Fibroblast of skin of left biceps (primary cell): ENCODE measurements at places on chromosomes 4 and X.

DNA sequence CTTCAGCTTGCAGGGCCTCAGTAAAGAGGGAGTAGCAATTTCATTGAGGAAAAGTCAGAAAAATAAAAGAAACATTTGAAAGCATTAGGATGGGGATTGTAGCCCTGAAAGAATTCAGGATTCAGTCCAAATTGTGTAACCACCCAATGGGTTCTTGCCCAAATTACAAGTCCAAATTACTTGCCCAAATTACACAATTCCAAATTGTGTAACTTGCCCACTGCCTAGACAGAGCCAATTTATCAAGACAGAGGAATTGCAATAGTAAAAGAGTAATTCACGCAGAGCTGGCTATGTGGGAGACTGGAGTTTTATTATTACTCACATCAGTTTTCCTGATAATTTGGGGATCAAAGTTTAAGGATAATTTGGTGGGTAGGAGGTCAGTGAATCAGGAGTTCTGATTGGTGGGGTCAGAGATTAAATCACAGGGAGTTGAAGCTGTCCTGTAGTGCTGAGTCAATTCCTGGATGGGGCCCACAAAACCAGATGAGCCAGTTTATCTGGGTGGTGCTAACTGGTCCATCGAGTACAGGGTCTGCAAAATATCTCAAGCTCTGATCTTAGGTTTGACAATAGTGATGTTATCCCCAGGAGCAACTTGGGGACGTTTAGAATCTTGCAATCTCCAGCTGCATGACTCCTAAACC, 18.1 kb upstream of the PAGE5 start:
- no peak for DNase-seq

DNA sequence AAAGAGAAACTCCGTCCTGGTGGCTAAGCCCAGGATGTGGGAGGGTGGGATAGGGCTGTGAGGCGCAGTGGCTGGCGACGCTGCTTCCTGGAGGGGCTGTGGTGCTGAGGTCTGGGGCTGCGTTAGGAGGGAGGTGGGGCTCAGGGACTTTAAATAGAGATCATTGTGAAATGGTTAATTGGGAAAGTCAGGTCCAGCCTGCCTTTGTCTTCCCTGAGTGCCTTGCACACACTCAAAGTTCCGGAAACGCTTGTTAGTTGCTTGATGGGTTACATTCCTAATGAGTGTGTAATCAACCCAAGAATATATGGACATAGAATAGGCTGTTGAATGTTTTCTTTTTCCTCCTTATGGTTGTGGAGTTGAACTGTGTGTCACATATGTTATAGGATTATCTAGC, 55.7 kb upstream of the CLDN34 start:
- DNase-seq: peak; percentile 34

- no peak for DNase-seq
Observed at GRCh38 chr4:6889101-6889735, 20.4 kb upstream of the TBC1D14 start.

DNA sequence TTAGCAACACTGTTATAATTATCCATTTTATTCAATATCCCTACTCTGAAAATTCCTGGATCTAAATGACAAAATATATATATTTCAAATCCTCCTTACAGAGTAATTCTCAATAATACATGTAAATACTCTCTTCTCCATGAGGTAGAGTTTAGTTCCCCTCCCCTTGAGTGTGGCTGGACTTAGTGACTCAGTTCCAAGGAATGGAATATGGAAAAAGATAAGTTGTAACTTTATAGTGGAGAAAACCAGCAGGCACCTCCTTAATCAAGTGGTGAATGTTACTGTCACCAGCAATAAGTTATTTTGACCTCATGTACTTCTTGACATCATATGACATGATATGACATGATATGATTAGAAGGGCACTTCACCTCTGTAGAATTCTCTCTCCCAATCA, 302.0 kb downstream of the RAB28 start:
- DNase-seq: no peak

GRCh38 chr4:56051710-56052075, 102.9 kb downstream of the CEP135 start:
- DNase-seq: no peak

DNA sequence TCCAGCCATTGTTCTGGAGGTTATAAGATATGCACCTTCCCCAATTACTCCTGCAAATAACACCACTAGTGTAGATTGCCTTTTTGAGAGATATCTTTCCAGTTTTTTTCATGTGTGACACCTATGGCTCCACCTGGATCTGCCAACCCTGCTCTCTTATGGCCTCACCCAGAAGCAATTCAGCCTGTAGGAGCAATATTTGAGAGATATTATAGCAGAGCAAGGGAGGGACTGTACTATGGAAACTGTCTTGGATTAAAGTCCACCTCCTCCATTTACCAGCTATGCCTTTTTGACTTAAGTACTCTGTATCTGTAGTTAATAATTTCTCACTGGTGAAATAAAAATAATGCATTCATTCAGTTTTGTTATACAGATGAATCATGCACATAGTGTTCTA, 803.5 kb downstream of the NLGN4X start:
- DNase-seq: no peak

DNA sequence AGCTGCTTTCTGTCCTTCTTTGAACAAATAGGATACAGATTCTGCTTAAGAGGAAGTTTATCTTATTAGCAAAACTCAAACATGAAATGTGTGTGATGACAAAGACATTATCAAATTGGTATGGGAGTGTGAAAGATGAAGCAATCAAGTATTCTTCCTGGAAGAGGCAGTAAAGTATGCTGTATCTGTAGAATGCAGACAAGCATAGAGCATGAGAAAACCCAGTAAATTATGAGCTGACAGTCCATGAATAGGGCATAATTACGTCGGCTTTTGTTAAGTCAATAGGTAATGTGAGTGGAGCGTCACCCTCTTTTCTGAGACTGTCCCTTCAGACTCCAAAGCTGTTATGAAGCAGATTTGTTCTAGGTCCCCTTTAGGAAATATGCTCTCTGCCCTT, 458.6 kb upstream of the NWD2 start:
- no peak for DNase-seq

DNA sequence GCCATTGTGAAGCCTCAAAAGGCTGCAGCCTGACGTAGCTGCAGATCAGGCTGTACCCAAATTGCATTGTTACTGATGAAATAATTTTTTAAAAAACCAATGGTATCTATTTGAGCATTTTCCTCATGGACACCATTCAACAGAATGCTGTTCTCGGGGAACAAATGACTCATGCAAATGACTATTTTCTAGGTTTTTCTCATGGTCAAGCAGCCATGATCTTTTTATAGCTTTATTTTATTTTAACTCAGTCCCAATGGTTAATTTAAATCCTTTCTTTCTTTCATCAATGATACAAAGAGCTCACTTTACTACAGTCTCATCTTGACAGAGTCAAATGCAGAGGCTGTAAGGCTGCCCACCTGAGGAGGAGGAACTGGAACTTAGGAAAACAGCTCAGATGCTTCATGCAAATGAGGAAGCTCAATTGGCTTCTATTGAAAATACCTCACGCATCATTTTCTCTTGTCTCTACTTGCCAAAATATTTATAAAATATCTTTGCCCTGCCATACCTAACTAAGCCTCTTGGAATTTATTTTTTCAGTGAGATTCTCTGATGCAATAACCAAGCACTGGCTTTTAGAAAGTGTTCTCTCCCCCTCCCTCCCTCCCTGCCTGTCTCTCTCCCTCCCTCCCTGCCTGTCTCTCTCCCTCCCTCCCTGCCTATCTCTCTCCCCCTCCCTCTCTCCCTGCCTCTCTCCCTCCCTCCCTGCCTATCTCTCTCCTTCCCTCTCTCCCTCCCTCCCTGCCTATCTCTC, 81.0 kb downstream of the SORBS2 start:
- DNase-seq: peak; percentile 58

GRCh38 chr4:149279776-149280175, 535.9 kb downstream of the IQCM start:
- no peak for DNase-seq

- no peak for DNase-seq
Observed at GRCh38 chr4:146485968-146486367, 35.8 kb downstream of the SLC10A7 start.

- DNase-seq: no peak
Observed at GRCh38 chr4:8830611-8831200, 40.9 kb downstream of the HMX1 start.

DNA sequence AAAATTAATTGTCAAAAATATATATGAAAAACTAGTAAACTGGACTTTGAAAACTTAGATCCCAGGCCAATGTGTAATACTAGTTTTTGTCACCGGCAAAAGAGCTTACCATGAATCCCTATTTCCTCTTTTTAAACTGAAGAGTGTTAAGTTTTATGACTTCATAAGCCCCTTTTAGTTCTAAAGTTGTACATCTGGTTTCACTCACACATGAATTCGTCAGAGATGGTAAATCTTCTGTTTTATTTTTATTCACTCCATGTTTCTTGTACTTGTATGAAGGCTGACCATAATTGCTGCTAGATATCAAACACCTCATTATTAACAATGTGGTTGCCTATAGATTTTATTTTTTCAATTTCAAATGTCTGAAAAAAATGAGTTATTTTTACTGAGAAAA, 827.9 kb downstream of the PCDH7 start:
- DNase-seq: no peak

DNA sequence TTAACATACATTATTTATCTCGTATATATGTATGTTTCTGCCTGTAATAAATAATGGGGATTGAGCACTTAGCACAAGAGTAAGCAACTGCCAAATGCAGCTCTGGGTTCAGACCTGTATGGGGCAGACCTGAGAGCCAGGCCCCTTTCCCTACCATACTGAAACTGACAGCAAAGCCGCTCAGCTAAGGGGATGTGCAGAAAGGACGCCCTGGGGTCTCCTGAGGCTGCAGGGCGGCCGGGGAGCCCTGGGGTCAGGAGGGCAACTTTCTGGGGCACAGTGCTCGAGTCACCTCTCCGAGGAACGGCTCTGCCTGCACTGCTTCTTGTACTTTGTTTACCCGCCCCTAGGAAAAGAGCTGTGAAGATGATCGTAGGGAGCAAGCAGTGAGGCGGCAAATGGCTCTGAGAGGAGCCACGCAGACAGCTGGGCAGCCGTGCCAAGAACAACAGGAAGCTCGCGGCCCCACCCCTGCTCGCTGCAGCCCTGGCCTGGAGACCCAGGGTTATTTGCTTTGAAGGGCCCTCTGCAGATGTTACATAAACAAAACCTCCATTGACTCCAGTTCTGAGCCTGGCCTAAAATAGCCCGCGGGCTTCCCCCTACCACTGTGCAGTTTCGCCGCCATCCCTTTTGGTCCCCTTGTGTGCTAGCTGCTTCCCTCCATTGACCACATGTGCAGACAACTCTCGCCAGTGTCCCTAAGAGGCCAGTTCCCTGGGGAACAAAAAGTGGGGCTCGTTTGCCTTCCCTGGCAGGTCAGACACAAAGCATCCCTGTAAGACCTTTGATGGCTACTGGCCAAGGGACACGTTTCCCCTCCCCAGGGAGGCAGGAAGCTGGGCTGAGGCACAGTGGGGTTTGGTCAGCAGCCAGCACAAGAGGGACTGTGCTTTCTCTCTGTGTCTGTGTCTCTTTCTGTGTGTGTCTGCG, 111.3 kb upstream of the LNX1 start:
- DNase-seq: no peak

DNA sequence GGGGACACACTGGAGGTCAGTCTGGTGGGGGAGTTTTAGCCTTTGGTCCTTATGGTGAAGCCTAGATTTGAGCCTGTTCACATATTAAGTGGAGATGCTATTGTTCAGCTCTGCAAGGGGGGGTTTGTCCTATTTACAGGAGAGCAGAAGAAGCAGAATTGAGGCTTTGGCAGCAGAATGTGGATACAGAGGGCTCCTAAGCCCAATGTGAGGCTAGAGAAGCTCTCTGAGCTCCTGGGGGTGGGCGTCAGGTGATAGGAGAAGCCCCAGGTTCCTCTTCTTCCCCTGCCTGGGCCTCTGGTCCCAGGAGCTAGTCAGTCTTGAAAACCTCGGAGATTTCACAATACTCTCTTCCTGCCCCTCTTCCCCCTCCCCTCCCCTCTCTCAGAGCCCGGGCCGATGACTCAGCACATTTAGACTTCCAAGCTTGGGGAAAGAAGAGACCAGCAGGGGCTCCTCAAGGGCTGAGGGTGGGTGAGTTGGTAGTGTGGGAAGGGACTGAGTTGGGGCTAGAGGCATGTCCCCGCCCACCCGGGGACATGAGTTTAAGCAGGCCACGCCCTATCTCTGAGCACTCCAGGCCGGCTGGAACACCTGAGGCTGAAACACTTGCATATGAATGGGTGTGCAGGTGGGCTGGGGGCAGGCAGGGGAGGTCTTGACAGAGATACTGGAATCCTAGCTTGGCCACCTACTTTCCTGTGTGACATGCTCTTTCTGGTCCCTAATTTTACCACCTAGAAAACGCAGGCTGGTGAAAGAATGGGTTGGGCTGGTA, 3.4 kb downstream of the TFE3 start:
- peak; percentile 87 for DNase-seq

DNA sequence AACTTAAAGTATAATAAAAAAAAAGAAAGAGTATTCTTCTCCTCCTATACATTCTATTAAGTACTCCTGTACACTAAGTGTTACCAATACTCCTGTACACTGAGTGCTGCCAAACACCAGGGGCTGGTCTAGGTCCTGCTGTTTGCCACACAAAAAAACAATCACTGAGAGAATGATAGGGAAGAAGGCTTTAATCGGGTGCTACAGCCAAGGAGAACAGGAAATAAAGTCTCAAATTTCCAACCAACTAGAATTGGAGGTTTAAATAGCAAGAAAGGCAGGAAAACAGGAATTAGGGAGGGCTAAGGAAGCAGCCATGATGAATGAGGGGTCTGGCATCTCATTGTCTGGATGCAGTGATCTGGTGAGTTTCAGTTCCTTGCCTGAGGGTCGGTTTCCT, 239.8 kb downstream of the ZNF674 start:
- no peak for DNase-seq

DNA sequence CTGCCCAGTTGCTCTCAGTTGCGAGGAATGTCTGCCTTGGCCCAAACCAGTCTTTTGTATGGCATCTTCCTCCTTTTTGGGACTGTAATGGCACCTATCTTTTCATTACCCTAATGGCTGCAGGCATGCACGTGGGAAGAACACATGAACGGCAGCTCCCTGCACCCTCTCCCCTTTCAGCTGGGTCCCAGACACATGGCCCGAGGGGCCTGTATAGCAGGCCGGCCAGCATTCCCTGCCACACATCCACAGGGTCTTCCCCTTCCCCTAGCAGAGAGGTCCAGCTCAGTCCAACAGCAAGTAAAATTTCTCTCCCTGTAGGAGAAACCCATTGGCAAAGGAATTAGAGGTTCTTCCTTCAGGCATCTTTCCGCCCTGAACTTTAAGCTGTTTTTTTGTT, 829.1 kb upstream of the AGA start:
- no peak for DNase-seq

GRCh38 chr4:102527695-102528283, 26.6 kb downstream of the NFKB1 start:
- DNase-seq: no peak

DNA sequence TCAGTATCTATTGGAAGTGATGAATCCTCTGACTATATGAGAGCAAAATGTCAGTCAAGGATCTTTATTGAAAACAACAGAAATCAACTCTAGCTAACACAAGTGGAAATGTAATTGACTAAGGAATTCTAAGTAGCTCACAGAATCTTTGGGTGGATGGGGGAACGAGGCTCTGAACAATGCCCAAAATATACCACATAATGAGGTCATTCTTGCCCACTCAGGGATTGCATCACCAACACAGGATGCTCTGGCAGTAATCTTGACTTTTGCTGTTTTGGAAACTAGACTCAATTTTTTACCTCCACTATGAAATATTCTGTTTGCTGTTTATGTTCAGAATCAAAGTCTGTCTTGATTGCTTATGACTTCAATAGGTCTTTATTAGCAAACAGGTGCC, 127.4 kb upstream of the UNC5C start:
- DNase-seq: no peak

GRCh38 chr4:174377613-174378012, 93.9 kb downstream of the CEP44 start:
- no peak for DNase-seq
